NCI-H2171 (cell line): ENCODE measurements at places on chromosomes 7 and 10.

DNA sequence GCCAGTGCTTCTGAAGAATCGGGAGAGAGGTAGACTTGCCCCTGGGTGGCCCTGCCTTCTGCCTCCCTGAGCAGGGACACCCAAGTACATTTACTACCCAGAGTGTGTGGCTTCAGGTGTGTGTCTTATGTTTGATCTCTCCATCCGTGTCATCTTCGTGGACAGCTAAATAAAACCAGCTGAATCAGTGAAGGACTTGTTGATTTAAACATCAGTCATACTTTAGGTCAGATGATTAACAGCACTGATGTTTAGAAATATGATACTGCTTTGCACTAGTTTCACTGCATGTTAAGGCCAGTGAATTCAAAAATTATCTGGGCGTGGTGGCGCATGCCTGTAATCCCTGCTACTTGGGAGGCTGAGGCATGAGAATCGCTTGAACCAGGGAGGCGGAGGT is 4.0 kb downstream of the MTG1 start:
- no peak for DNase-seq

DNA sequence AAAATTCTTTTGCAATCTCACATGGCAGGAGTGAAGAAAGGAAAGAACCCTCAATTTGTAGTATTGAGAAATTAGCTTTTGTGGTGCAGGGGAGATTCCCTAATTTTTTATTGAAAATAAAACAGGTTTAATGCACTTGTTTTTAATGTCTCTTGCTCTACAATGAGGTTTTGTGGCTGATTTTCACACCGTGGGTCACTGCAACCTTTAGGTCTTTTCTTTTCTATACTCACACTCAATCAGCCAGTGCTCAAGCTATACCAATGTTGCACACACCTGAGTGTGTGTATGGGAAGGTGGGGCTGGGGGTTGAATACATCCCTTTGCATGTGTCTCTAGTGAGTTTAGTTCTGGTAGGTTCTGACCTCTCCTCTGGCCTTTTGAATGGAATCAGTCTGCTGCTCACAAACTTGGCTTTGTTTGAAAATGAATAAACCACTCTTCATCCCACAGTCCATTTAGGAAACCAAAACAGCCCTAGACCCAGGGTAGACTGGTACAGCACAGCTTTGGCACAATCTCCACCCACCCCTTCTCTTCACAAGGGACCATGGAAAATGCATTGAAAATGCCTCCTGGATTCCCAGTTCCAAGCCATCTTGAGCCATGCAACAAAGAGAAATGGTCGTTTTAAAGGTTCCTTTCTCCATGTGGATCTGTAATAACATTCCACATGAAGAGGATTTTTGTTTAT is 411.5 kb downstream of the SFMBT2 start:
- DNase-seq: no peak

GRCh38 chr7:141103847-141104429 is 30.1 kb downstream of the TMEM178B start:
- DNase-seq: no peak

GRCh38 chr10:93963434-93963833 is 30.3 kb upstream of the PLCE1 start:
- no peak for DNase-seq

DNA sequence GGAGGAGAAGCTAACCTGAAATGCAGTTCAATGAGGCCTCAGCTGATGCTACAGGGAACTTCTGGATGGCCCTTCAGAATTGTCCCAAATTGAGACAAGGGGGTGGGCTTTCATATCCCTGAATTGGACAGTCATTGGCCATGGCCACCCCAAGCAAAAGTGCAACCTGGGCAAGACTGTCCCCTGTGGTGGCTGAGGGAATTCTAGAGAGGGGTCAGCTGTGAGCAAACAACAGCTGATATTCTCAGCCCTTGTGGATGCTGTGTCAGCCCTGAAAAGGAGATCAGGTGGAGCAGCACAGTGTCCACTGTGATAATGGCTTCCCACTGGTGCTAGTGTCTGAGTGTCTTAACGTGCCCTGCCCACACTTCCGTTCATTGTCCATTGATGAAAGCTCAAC is 76.6 kb downstream of the SLC16A9 start:
- no peak for DNase-seq

GRCh38 chr10:15180736-15181135 is 12.2 kb upstream of the NMT2 start:
- DNase-seq: no peak

DNA sequence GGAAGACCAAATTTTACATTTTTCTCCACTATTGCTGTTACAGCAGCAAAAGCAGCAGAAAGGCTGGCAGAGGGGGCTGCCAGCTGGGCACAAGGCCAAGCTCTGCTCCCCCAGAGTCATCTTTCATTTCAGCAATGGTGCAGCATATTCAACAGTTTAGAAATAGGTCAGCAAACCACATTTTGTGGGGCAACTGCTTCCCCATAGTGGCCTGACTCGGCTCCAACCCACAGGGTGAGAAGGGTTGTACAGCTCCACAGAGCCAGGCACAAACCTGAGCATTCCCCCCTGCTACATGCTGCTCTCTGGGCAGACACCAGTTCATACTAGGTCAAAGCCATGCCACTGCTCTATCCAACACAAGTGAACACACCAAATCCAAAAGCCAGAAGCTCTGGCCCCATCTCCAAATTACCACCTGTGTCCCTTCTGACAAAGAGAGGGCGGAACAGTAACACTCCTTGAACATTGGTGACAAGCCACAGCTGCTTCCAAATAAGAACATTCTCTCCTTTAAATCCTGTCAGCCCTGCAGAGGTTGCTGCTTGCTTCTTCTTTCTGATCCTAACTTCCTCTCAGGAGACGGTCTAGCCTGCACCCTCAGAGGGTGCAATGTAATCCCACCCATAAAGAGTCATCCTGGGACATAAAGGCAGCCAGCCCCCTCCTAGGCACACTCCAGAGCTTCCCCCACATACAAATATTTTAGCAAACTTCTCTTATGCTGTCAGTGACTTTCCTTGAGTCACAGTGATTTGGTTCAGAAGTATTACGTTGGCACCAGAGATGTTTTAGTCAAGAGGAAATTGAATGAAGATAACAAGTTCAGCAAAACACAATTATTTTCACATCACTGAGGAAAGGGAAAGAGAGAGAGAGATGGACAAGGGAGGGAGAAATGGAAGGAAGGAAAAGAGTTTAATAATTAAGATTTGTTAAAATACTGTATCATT is 39.0 kb upstream of the SLIT1 start:
- DNase-seq: no peak

- DNase-seq: no peak
These were observed 318.5 kb downstream of the SH2D4B start for GRCh38 chr10:80856186-80856585.

DNA sequence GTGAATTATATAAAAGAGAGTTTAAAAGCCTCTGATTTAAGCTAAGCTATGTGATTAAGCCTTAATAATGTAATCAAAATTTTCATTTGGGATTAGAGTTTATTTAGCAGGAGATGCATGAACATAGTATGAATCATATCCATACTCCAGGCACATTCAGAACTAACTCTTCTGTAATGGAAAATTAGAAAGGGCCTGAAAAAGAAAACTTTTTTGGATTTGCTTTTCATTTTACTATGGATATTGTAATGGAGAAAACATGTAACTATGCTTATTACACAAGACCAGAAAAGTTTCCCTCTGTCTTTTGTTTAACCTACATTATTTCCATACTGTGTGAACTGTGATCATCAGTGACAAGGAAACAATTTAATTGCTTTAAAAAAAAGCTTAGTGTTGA is 22.0 kb downstream of the TES start:
- DNase-seq: no peak

GRCh38 chr7:55573234-55573900 is 1.1 kb upstream of the VOPP1 start:
- no peak for DNase-seq

DNA sequence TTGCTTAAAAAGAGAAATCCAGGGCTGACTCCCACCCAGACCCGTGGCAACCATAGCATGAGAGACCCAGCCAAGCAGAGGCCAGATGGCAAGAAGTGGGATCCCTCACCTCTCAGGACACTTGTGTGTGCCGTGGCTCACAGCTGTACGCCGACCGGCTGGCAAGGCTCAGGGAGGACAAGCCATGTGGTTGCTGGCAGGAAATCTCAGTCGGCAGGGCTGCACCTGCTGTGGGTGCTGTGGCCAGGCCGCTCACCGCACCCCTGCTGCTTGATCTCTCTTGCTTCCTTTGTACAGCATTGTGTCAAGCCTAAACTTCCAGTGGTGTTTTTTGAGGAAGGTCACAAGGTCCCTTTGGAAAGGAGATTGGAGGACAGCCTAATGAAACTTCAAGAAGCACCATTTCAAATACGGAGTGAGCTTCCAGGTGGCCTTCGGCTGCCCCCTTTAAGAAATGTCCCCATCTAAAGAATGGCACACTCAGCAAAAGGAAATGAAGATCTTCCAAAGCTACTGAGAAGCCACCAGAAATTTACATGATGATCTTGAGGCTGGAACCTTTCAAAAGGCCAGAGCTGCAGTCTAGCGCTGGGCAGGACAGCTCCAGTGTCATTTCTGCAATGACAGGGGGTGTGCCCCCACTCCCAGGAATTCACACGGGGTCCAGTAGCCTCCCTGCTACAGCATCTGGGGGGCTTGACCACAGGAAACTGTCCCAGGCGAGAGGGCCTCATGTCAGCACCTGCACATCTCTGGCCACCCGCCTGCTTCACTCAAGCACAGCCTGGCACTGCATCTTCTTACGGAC is 409.0 kb upstream of the MGMT start:
- no peak for DNase-seq

GRCh38 chr10:3229815-3230214 is 57.2 kb upstream of the PITRM1 start:
- no peak for DNase-seq

- no peak for DNase-seq
These were observed 341.1 kb downstream of the GRID1 start for GRCh38 chr10:86025509-86025908.

- no peak for DNase-seq
These were observed 35.4 kb downstream of the CDK13 start for GRCh38 chr7:39985398-39985918.

DNA sequence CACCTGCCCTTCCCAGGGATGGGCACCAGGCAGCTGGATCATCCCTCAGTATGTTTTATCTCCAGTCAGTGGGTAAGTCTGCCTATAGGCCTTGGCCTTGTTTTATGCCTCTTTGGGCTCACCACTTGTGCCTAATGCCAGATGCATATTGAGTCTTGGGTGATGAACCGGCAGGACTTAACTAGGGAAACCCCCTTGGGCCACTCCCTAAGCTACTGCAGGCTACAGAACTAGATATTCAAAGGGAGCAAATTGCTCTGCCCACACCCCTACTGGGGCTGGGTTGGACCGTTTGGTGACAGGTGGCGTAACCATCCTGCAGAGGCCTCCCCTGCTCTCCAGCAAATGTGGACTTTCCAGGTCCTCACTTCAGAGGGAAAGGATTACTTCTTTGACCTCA is 115.7 kb upstream of the GDF10 start:
- DNase-seq: no peak

GRCh38 chr7:132504852-132505251 is 71.4 kb downstream of the PLXNA4 start:
- DNase-seq: no peak

GRCh38 chr10:127161482-127161881 is 34.9 kb downstream of the INSYN2A start:
- peak; percentile 23 for DNase-seq

DNA sequence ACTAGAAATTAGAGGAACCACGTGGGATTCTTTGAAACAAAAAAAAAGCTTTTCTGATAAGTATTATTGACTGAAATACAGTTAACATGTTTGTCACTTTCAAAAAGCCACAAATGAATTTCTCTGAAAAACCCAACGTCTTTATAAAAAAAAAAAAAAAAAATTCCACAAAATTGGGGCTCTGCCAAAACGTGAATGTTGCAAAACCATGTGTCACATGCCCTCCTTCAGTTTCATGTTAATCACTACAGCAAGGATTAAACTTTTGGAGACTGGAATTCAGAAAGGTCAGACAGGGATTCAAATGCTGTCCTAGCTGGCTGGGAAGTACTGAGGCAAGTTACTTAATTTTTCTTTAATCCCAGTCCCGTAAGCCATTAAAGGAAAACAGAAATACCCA is 278.0 kb upstream of the KLF14 start:
- no peak for DNase-seq

DNA sequence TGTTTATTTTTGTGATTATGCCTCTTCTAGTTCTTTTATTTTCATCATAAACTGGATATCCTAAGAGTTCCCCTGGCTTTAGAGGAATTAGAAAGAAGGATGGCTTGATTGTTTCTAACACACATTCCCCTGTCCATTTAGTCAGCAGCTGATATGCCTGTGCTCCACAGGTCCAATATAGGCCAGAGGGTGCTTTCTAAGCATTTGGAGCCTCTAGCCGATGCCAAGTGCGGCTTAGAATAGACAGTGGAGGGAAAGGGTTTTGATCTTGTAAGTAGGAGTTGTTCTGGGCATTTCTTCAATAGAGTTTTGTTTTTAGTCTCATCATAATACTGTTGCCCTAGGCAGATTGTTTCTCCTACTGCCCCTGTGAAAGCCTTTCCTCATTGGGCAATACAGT is 6.6 kb downstream of the CYP3A43 start:
- DNase-seq: no peak

- no peak for DNase-seq
These were observed 700.4 kb upstream of the KCND2 start for GRCh38 chr7:119572541-119572940.

DNA sequence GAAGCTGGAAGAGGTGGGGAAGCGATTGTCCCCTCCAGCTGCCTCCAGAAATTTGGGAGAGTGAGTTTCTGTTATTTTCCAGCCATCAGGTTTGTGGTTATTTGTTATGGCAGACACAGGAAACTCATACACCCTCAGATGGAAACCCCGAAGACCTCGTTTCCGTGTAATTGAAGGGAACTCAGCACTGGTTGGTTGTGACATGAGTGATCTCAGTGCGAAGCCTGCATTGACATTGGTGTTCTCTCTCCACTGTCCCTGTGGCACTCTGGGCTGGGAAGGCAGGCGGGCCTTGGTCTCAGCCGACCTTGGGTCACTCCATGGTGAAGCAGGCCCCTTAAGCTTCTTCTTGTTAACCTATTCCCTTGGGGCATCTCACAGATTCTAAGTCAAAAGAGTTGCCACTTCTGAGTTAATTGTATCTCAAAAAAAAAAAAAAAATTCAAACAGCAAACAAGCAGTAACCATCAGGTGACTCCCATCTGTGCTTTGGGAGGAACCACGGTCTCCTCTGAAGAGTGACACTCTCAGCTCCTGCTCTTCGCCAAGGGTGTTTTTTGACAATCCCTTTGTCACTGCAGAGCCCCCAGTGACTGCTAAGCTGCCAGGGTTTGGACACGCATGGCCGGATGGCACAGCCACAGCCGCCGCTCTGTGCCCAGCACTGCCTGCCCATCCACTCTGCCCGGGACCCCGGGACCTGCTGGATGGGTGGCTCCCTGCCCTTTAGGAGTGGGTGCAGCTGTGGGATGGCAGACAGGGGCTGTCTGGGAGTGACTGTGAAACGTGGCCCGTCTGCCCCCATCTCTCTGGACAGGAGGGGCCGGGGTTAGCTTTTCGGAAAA is 233.6 kb downstream of the PRPF18 start:
- peak; percentile 32 for DNase-seq

GRCh38 chr7:20244334-20245120 is 27.3 kb upstream of the MACC1 start:
- no peak for DNase-seq

GRCh38 chr7:106329971-106330733 is 45.4 kb upstream of the NAMPT start:
- no peak for DNase-seq

- DNase-seq: no peak
These were observed 418.2 kb upstream of the AKR1E2 start for GRCh38 chr10:4407783-4408182.
